ENCODE measurements at places on chromosomes 16 and 17.

- no peak for DNase-seq
Measured at GRCh38 chr16:57610611-57611010, 17.8 kb upstream of the ADGRG1 start.

- no peak for DNase-seq
Measured at GRCh38 chr17:72969293-72969906, 123.1 kb downstream of the SLC39A11 start.

DNA sequence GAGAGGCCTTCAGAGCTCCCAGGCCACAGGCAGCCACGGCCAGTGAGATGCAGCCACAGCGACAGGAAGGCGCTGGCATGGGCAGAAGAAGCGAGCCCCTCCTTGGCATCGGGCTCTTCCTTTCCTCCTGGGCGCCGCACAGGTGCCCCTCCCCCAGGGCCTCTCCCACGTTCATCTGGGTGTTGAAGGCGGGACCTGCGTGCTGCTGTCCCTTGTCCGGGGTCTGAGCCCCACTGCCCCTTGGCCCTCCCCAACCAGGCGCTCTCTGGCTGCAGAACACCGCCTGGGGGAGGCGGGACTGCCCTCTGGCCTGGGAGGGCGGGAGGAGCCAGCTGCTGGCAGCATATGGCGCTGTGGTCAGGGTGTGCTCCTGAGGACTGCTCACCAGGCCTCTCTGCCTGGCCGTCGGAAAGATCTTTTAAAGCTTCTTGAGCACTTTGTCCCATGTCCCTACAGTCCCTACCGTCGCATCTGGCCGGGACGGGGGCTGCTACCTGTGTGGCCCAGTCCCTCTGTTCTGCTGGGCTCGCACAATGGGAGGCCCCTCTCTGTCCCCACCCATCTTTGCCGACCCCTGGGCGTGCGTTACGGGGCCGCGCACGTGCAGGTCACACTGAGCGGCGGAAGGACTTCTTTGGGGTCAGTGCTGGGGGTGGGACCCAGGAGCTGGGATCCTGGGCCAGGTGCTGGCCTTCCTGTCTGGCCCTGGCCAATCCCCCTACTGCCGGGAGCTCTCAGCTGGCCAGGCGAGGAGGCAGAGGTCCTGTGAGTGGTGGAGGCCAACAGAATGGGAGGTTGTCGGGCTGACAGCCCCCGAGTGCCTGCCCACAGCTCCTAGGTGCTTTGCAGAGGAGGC is 1.7 kb downstream of the SLC25A10 start:
- no peak for DNase-seq

GRCh38 chr17:30351735-30352134 is 17.9 kb upstream of the TMIGD1 start:
- DNase-seq, result no peak

GRCh38 chr16:56355221-56355620 is 70.1 kb downstream of the AMFR start:
- no peak for DNase-seq

- DNase-seq, result no peak
Measured at GRCh38 chr17:6005939-6006338, 64.2 kb upstream of the WSCD1 start.

- no peak for DNase-seq
Measured at GRCh38 chr17:4475001-4475400, 23.7 kb upstream of the SPNS2 start.

- no peak for DNase-seq
Measured at GRCh38 chr17:56908001-56908542, 5.8 kb downstream of the TRIM25 start.

GRCh38 chr17:6134721-6135120 is 64.5 kb downstream of the WSCD1 start:
- DNase-seq, result no peak

GRCh38 chr16:68454920-68455435 is 6.7 kb upstream of the SMPD3 start:
- DNase-seq, result no peak

GRCh38 chr17:48711128-48711527 is 11.2 kb downstream of the PRAC1 start:
- DNase-seq, result no peak

DNA sequence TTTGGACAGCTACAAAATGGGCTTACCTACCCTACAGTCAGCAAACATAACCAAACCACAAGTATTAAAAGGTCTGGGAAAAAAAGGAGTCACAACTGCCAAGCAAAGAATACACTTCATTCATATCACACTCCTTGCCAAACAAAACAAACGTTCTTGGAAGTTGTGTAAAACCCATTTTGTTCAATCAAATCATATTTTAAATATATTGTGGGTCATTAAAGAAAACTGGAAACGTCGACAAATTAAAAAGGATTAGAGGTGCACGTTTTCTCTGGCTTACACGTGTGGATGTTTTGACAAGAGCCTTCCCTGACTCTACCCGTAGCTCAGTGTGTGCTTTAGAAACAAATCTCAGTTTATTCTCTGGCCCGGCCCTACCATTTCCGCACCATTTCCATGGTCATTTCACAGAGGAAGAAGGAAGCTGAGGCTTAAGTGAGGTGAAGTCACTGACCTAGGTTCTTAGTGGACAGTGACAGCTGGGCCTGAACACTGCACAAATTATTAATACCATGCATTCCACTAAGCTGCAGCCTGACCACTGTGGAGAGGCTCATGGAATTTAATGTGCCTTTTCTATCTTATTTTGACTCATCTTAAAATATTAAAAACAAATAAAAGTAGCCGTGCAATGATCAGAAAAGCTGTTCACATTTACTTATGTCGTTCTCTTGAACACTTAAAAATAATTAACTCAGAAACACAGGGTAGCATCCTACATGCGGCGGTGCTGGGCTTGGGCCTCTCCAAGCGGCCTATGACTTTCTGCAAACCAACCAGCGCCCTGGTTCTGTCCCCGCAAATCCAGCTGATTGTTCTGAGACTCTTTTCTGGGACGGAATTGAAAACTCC is 968 bp downstream of the CEP112 start:
- DNase-seq, result no peak

- DNase-seq, result no peak
Measured at GRCh38 chr16:2973093-2973492, 3.9 kb downstream of the PAQR4 start.

- no peak for DNase-seq
Measured at GRCh38 chr16:27052007-27052406, 14.7 kb upstream of the C16orf82 start.

GRCh38 chr16:48054881-48055601 is 100.8 kb downstream of the ABCC12 start:
- no peak for DNase-seq

DNA sequence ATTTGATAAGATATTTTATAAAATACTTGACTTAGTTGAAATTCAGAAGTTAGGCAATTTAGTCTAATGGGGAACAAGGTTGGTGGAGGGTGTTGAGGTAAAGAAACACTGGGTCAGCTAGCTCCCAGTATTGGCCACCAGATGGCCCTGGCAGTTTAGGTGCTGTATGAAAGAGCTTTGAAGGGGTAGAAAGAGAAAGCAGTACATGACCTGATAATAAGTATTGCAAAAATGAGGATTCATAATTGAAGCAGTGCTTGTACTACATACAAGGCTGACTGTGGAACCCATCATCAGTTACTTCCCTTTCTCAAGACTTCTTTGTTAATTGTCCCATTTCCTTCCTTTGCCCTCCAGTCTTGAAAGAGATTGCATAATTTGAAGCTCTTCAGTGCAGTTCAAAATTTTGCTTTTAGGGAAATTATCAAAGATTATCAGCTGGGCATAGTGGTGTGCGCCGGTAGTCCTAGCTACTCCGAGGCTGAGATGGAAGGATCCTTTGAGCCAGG is 29.4 kb downstream of the TANC2 start:
- no peak for DNase-seq

DNA sequence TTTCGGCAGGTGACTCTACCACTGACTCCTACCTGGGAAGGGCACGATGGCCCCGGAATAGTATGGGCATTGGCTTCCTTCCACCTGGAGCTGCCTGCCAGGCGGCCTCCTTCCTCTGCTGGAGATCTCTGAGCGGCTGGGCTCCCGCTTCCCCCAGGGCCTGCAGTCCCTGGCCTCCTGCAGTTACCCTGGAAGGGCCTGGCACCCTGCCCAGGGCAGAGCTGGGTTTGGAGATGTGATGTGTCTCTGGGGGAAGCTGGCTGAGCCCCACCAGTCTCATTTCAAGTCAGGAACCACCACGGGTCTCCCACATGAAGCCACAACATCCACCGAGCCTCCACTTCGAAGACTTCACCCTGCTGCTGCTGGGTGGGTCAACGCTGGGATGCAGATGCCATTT is 97.9 kb downstream of the IRF8 start:
- no peak for DNase-seq

DNA sequence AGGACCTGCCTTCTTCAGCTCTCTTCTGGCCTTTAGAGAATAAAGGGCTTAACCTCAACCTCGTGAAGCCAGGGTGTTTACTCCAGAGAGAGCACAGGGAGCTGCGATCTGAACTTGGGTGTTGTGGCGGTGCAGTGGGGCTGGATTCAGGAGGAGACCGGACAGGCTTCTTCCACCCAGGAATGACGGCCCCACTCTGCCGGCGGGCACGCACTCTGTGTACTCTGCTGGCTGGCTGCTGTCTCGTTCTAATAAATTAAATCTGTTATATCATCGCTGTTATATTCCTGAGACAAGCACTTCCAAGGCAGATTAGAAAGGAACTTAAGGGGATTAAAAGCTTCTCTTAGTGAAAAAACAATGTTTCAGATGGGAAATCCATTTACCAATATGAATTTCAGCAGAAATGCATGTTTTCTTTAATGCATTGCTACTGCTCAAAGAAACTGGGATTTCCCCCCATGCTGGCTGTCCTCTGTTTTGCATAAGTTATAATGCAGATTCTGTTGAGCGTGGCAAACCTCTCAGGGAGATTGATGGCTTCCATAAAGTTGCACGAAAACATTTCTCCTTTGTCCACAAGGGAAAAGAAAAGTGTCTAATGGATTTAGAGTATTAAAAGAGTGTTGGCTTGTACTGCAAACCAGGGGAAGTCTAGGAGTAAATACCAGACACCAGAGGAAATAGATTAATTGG is 168.6 kb upstream of the IRX3 start:
- no peak for DNase-seq

GRCh38 chr16:23114131-23114904 is 34.9 kb downstream of the USP31 start:
- no peak for DNase-seq

DNA sequence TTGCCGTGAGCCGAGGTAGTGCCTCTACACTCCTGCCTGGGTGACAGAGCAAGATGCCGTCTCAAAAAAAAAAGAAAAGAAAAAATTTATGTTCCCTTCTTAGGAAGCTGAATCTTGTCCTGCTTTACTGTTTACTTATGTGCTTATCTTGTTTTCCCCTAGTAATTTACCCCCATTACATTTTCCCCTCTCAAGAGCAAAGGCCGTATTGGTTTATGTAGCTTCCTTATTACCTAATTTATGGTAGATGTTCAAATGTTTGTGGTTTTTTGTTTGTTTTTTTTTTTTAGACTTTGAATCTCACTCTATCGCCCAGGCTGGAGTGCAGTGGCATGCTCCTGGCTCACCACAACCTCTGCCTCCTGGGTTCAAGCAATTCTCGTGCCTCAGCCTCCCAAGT is 10.3 kb upstream of the SLC52A1 start:
- no peak for DNase-seq

DNA sequence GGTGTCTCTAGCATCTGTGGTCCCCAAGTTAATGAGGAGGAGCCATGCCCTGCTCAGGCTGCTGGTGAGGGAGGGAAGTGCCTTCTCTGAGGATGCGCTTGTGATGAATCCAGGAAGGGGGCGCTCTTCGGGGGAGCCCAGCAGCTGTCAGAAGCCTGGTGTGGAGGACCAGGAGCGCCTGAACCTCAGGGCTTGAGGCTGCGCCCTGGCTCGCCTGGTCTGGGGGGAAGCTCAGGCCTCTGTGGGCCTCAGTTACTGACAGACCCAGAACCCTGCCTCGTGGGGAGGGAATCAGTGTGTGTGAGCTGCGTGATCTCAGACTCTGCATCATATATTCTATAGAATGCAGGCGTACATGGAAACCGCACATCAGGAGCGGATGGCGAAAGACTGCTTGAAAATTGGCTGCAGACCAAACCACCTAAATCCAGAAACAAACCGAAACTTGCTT is 126.1 kb downstream of the SEC14L1 start:
- DNase-seq, result no peak

- DNase-seq, result no peak
Measured at GRCh38 chr17:8253801-8254200, 4.7 kb downstream of the PFAS start.

- no peak for DNase-seq
Measured at GRCh38 chr17:70752966-70753467, 583.7 kb downstream of the KCNJ2 start.

- no peak for DNase-seq
Measured at GRCh38 chr17:751269-752001, 629 bp downstream of the GEMIN4 start.

DNA sequence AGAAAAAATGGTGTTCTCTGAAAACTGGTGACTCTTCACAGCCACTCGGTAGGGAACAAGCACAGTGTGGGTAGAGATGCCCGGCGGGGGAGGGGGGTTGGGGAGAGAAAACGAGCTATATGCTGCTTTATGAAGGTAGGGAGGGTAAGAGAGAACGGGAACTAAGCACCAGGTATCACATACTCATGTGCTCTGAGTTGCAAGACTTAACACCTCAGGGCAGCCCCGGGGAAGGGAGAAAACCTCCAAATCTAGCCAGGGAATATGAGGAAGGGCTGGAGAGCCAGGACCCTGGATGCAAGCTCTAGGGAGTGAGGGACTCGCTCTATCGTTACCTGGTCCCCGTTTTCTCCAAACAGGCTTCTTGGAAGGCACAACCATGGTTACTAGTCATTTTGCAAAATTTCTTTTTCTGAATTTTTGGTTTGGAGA is 35.3 kb downstream of the HIC1 start:
- no peak for DNase-seq

GRCh38 chr16:55077266-55077665 is 146.6 kb downstream of the IRX5 start:
- no peak for DNase-seq

- peak; percentile 42 for DNase-seq
Measured at GRCh38 chr16:89565506-89566372, 5.3 kb downstream of the RPL13 start.

DNA sequence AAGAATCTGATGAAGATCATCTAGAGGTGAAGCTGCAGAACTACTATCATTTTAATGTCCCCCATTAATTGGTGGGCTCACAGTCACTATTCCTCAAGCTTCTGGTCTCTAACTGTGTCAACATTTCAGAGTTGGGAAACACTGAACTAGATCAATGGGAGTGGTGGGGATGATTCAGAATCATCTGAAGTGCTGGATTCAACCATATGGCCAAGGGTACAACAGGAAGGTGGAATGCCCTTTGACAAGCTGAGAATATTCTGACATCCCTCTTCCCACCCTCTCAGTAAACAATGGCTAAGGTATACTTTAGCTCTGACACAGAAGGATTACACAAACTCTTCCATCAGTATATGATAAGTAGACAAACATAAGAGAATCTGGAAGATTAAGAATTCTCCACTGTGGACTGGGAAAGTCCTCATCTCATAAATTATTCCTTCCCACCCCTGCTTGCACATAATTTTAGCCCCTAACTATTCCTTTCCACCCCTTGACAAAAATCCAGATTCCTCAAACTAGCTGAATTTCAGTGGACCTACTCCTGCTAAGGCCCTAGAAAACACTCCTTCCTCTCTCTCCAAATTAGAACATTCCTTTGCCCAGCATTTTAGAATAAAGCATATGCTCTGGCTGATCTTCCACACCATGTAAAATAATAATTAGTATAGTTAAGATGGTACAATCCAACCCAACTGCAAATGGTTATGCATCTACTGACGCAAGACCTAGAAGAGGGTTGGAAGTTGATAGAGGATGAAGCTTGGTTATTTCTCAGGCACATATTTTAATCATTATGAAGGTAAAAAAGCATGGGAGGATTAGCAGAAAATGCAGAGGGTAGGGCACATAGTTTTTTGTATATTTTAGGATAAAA is 16.3 kb upstream of the RFFL start:
- DNase-seq, result no peak

All from stimulated activated CD8-positive, alpha-beta memory T cell treated with anti-CD3 and anti-CD28 coated beads, Interleukin-15, amount 100 ng/mL, for 24 hours (primary cell).